ENCODE measurements at places on chromosomes 13 and 19. TPM values are rescaled to one million over a fixed set of nuclear protein-coding genes. Genes with fewer than 3 reads are reported as not detected.

DNA sequence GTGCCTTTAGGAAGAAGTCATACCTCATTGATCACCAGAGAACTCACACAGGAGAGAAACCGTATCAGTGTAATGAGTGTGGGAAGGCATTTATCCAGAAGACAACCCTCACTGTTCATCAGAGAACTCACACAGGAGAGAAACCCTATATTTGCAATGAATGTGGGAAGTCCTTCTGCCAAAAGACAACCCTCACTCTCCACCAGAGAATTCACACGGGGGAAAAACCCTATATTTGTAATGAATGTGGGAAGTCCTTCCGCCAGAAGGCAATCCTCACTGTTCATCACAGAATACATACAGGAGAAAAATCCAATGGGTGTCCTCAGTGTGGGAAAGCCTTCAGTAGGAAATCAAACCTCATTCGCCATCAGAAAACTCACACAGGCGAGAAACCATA, 21.9 kb downstream of the ZNF382 start:
- no peak overlapping the region for H3K27ac ChIP-seq
- H3K27me3 ChIP-seq = no peaks in the 10 kb centered on the region
- no peaks in the 10 kb centered on the region for H3K36me3 ChIP-seq
- no peak overlapping the region for H3K4me3 ChIP-seq
- DNase-seq = no peak

Gene BAX
- total RNA-seq = 107 TPM

Gene IGFL2
- 57.7 TPM for total RNA-seq

DNA sequence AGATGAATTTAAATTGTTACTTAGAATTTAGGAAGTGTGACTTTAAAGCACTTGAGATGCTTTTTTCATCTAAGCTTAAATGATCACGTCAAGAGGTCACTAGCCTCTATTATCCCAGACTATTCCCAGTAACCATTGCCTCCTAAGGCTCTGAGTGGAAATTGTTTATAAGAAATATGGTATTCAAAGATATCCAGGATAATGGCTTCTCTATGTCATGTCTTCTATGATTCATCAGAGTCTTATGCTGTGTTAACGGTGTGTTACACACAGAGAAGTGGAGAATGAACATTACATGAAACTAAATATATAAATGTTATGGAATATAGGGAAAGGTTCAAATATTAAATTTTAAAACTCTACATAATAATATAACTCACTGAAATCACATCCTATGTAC, 79.8 kb upstream of the NBEA start:
- H3K4me3 ChIP-seq = no peak overlapping the region
- H3K27ac ChIP-seq = no peak overlapping the region
- H3K36me3 ChIP-seq = no peaks in the 10 kb centered on the region
- no peak for DNase-seq

- no peaks in the 10 kb centered on the region for H3K4me1 ChIP-seq
- no peak for DNase-seq
- H3K4me3 ChIP-seq = no peak overlapping the region
- H3K27me3 ChIP-seq = no peaks in the 10 kb centered on the region
Observed at GRCh38 chr13:79287939-79288795, 117.9 kb downstream of the RBM26 start.

GRCh38 chr19:31804668-31805067, 455.4 kb upstream of the TSHZ3 start:
- DNase-seq = no peak
- H3K4me1 ChIP-seq = no peaks in the 10 kb centered on the region
- H3K27me3 ChIP-seq = no peaks in the 10 kb centered on the region
- H3K27ac ChIP-seq = no peak overlapping the region

DNA sequence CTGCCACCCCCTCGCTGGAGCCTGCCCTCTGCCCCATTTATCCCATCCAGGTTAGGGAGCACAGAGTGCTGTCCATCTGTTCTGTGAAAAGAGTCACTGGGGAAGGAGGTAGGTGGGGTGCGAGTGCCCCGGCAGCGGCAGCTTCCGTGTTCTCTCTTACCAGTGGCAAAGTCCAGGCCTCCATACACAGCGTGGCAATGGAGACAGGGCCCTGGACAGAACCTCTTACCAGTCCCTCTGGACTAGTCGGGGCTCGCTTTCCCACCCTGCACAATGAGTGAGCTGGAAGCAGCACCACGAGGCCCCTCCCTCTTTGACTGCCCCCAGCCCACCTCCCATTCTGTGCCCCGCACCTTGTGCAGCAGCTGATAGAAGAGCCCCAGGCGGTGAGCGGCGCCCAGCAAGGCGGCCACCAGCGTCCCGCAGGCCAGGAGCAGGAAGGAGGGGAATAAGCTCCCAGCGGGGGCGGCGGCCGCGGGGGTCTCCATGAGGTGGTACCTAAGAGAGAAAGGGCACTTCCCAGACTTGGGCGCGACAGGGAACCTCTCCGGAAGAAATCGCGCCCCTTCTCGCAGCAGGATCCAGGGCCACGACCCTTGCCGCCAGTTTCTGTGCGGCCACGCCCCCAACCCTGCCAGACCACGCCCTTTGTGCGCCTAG, 17.5 kb downstream of the SYDE1 start:
- peak overlapping the region; percentile 100 for H3K27ac ChIP-seq
- 0 out of 2 replicates have a peak, but pooled peaks cover 4% of the 10 kb centered on the region for H3K4me1 ChIP-seq
- H3K36me3 ChIP-seq = peaks cover 2% of the 10 kb centered on the region
- peak; percentile 51 for DNase-seq
- no peaks in the 10 kb centered on the region for H3K27me3 ChIP-seq

- H3K4me1 ChIP-seq = no peaks in the 10 kb centered on the region
- H3K4me3 ChIP-seq = no peak overlapping the region
- no peak for DNase-seq
- no peak overlapping the region for H3K27ac ChIP-seq
- no peaks in the 10 kb centered on the region for H3K27me3 ChIP-seq
Observed at GRCh38 chr19:13290741-13291140, 140.5 kb downstream of the IER2 start.

- no peak overlapping the region for H3K4me3 ChIP-seq
- no peaks in the 10 kb centered on the region for H3K4me1 ChIP-seq
- no peaks in the 10 kb centered on the region for H3K27me3 ChIP-seq
- H3K27ac ChIP-seq = no peak overlapping the region
- peaks cover 3% of the 10 kb centered on the region for H3K36me3 ChIP-seq
- no peak for DNase-seq
Observed at GRCh38 chr19:16850133-16850532, 20.9 kb downstream of the SIN3B start.

- DNase-seq = no peak
- H3K27ac ChIP-seq = no peak overlapping the region
- H3K4me1 ChIP-seq = no peaks in the 10 kb centered on the region
Observed at GRCh38 chr13:103965506-103966243, 899.5 kb upstream of the SLC10A2 start.

Gene SIGLEC5
- not detected for total RNA-seq

Gene FGF22
- 0.68 TPM for total RNA-seq

Gene KIR2DL3
- total RNA-seq = not detected

DNA sequence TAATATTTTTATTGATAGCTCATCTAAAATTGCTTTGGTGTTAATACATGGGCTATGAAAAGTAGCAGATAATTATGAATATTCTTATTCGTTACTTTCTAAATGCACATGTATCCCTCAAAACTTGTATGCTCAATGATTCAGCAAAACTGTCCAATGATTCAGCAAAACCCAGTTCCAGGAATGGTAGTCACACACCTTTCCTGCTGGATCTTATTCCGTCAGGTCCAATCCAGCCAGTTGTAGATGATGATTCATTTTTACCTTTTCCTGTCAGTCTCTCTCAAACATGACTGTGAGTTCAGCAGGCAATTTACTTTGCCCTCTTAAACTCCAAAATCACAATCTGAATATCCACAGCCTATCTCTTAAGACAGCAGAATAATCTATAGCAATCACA, 1082.6 kb downstream of the EFNB2 start:
- no peaks in the 10 kb centered on the region for H3K4me1 ChIP-seq
- no peaks in the 10 kb centered on the region for H3K36me3 ChIP-seq
- DNase-seq = no peak
- no peaks in the 10 kb centered on the region for H3K27me3 ChIP-seq
- no peak overlapping the region for H3K4me3 ChIP-seq

Gene ATG4D
- total RNA-seq = 34.6 TPM

GRCh38 chr19:17966550-17967256, at the start of gene KCNN1:
TSS of gene KCNN1 (plus strand) at chr19:17967107. CDS start at chr19:17973889, 6,782 bp downstream.
- no peaks in the 10 kb centered on the region for H3K36me3 ChIP-seq
- no peak within 1 kb of the TSS for H3K27ac ChIP-seq
- H3K4me3 ChIP-seq = no peak within 1 kb of the TSS
- peaks cover 8% of the 10 kb centered on the region for H3K4me1 ChIP-seq

- H3K27me3 ChIP-seq = no peaks in the 10 kb centered on the region
- no peaks in the 10 kb centered on the region for H3K36me3 ChIP-seq
- no peak overlapping the region for H3K27ac ChIP-seq
- peaks cover 10% of the 10 kb centered on the region for H3K4me1 ChIP-seq
- no peak overlapping the region for H3K4me3 ChIP-seq
Observed at GRCh38 chr19:51573331-51573730, 2.2 kb downstream of the ZNF175 start.

GRCh38 chr13:112181336-112182067, 114.6 kb downstream of the SOX1 start:
- no peaks in the 10 kb centered on the region for H3K27me3 ChIP-seq
- no peaks in the 10 kb centered on the region for H3K4me1 ChIP-seq
- no peaks in the 10 kb centered on the region for H3K36me3 ChIP-seq
- DNase-seq = peak; percentile 21
- no peak overlapping the region for H3K4me3 ChIP-seq

DNA sequence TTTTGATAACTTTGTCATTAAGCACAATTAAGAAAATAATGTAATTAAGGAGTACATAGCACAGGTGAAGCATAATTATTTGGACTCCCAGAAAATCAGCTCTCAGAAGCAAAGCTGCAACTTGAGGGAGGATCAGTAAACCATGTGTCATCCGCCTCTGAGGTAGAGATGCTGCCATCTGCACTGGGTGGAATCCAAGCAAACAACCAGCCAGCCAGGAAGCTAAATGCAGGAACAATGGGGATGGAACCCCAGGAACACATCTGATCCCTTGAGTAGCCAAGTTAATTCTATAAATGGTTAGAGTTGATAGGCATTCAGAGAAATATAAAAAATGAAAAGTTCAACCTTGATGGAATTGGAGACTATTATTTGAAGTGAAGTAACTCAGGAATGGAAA, 520.2 kb downstream of the RFC3 start:
- no peak overlapping the region for H3K4me3 ChIP-seq
- H3K36me3 ChIP-seq = no peaks in the 10 kb centered on the region
- H3K27ac ChIP-seq = no peak overlapping the region
- H3K4me1 ChIP-seq = no peaks in the 10 kb centered on the region

DNA sequence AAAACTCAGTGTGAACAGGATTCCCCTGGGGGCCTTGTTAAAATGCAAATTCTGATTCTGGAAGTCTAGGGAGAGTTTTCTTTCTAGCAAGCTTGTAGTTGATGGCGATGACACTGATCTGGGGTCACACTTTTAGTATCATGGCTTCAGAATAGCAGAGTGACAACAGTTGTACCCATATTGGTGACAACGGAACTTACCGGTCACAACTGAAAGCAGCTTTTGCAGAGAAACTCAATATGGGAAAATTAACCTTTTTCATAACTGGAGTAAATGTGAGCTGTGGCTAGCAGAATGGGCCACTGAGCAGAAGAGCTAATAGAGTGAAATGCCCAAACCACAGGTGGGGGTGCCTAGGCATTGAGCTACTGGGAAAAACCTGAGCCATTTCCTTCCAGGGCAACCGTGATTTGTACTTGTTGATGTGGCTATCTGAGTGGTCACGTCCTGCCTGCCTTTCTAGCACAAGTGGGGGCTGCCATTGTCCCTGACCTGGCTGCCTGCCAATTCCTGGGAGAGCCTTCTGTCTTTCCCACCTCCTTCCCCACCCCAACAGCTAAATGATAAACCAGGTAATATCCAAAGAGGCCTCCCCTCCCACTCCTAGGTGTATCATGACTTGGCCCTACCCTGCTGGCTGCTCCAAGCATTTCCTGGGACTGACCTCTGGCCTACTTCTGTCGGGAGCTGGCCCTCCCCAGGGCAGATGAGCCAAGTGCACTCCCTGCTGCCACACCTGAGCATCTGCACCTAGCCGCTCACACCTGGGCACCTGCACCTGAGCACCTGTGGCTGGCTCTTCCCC, 1.7 kb upstream of the SLC10A2 start:
- H3K36me3 ChIP-seq = no peaks in the 10 kb centered on the region
- no peak overlapping the region for H3K27ac ChIP-seq
- no peak overlapping the region for H3K4me3 ChIP-seq
- DNase-seq = peak; percentile 59

Gene LENG9
- total RNA-seq = 6.7 TPM

DNA sequence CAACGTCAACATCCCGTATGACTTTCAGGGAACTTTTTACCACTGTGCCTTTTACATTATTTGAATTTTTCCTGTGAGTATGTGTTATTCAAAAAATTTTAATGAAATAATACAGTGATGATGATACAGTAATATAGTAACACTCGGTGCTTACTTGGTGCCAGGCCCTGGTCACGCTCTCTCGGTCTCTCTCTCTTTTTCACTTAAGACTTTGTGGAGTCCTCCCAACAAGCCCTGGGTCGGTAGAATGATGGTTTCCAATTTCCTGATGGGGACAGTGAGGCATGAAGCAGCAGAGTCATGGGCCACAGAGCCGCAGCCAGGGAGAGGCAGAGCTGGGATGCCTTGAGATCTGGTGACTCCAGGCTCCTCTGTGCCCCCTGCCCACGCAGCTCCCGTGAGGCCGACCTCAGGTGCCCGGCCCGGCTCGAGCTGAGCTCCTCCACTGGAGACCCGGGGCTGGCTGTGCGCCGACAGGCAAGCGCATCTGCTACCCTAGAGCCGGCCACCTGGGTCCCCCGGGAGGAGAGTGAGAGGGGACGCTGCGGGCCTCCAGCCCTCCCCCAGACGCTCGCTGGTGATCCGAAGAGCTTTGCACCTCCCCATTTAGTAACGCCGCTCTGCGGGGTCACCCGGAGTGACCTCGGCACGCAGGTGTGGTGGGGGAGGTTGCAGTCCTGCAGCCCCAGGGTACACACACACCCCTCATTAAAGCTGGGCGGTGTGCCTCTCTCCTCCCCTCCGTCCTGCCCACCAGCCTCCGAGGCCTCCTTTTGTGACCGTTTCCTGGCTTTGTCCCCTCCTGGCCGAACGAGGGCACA, 4.4 kb upstream of the SBK3 start:
- H3K36me3 ChIP-seq = no peaks in the 10 kb centered on the region
- H3K27me3 ChIP-seq = no peaks in the 10 kb centered on the region
- peaks cover 34% of the 10 kb centered on the region for H3K4me1 ChIP-seq
- peak overlapping the region; percentile 84 for H3K27ac ChIP-seq

Gene LRG1
- 0.61 TPM for total RNA-seq

DNA sequence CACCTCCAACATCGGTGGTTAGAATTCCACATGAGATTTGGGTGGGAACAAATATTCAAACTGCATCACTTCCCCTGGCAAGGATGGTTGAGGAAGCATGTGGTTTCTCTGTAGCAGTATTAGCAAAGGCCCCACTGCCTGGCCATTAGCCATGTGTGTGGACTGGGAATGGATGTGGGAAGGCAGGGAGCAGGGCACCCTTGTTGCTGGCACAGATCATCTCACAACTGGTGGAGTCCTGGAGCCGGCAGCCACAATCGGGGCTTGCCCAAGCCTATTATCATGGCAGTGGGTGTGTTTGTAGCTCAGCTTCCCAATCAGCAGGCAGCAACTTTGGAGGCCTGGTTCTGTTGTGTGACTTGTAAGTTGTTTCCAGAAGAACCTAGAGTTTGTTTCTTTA, 391.9 kb downstream of the DLEU7 start:
- DNase-seq = no peak
- H3K36me3 ChIP-seq = no peaks in the 10 kb centered on the region
- H3K27me3 ChIP-seq = no peaks in the 10 kb centered on the region
- H3K4me1 ChIP-seq = peaks cover 14% of the 10 kb centered on the region
- no peak overlapping the region for H3K4me3 ChIP-seq
